Activated naive CD8-positive, alpha-beta T cell treated with anti-CD3 and anti-CD28 coated beads for 36 hours (primary cell): ENCODE measurements at places on chromosomes 5 and 9.

- DNase-seq = no peak
Measured at GRCh38 chr9:72065076-72065475, 4.7 kb upstream of the C9orf57 start.

DNA sequence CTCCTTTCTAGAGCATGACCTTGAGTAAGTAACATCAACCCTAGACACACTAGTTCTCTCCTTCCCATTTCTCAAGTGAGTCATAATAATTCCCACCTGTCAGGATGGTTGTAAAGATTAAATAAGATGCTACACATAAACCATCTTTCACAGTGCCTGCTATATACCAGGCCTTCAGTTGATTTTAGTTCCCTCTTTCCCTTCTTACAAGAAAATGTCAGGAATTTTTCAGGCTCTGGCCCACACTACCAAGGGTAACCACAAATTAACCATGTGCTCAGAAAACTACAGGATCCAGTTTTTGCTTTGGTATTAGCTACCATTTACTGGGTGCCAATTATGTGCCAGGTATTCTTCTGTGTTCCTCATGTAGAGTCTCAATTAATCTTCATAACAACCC lies 42.7 kb upstream of the RARS1 start:
- DNase-seq = no peak

DNA sequence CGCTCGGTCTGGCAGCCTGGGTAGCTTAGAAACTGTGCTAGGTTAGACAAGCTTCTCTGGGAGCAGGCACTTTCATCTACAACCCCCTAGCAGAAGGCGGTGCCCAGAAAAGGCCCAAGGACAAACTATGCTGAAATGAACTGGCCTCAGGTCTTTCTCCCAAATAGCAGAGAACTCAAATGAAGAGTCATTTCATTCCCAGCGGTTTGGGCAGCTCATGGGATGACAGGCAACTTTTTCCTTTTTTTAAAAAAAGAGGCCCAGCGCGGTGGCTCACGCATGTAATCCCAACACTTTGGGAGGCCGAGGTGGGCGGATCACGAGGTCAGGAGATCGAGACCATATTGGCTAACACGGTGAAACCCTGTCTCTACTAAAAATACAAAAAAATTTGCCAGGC lies 2.5 kb downstream of the RAPGEF1 start:
- DNase-seq = no peak

- DNase-seq = no peak
Measured at GRCh38 chr5:43203373-43203772, 11.3 kb downstream of the NIM1K start.

GRCh38 chr5:17094830-17095229 lies 122.6 kb upstream of the BASP1 start:
- DNase-seq = no peak

GRCh38 chr5:83219495-83219894 lies 142.1 kb downstream of the XRCC4 start:
- no peak for DNase-seq

DNA sequence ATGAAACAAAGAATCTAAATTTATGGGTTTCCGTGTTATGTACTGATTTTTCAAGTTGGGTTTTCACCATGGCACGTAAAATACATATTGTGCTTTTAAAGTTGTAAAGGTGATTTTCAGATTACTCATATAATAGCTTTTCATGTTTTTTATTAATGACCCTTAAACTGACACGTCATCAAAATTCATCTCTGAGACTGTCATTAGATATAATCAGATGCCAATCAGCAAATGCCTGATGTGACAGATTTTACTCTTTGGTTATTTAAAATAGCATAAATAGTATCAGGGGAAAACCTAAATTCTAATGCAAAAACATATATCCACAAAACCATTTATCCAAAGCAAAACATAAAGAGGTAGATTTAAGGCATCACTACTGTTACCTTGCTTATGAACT lies 11.0 kb downstream of the RFX3 start:
- DNase-seq = no peak

DNA sequence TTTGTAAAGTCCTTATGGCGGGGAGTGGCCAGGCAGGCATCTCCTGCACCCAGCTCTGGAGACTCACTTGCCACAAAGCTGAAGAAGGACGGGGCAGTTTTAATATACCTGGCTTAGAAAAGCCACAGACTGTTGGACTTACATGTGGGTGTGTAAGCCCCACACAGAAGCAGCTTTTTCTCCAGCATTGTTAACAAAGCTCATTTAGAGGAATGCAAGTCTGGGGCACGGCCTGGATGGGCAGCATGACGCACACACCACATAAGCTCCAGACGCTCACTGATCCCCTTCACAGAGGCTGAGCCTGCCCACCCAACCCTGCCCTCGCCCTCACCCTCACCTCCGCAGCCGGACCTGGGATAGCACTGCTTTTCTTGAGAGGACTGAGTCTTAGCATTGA lies 58.0 kb upstream of the PDE8B start:
- DNase-seq = no peak

DNA sequence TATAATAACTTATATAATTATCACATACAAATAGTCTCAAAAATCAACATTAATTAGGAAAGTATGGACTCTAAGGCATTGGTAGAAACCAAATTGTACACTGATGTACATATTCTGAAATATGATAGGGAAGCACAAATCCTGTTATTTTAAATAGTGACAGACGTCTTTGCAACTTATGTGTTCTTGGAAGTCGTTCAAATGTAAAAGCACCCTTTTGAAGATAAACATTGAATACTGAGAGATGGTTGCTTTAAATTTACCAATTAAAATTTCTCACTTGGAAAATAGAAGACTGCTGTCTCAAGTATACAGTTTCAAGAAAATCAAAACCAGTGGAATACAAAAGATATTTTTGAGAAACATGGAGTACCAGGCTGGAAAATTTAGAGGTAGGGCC lies 457.4 kb upstream of the NUDT12 start:
- no peak for DNase-seq

- no peak for DNase-seq
Measured at GRCh38 chr5:149561848-149562247, 10.6 kb upstream of the CSNK1A1 start.

GRCh38 chr9:28779243-28779642 lies 1206.0 kb upstream of the C9orf72 start:
- no peak for DNase-seq

DNA sequence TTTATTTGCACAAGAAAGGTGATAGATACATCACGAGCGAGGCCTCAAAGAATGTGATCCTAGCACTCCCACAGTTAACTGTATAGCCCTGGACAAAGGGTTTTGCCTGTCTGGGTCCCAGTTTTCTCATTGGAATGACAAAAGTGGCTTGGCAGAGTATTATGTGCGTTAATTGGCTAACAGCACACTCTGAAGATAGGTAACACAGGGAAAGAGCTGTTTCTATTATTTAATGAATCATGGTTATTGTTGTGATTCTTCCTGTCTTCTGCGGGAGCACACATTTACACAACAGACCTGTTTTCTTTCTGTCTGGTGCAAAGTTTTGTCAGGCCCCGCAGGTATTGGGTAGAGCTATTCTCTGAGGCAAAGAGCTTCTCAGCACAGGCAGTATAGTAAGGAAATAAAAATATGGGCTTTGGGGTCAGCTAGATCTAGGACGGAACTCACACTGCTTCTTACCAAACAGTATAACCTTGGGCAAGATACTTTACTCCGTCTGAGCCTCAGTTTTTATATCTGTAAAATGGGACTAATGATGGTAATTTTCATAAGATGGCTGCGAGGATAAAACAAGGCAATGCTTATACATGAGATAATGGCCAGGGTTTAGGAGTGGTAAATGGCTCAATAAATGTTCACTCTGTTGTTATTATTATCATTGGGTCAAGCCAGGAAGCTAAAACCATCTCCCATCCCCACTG lies 78.9 kb downstream of the PLAC8L1 start:
- no peak for DNase-seq

GRCh38 chr9:126698756-126699155 lies 85.0 kb downstream of the LMX1B start:
- no peak for DNase-seq

DNA sequence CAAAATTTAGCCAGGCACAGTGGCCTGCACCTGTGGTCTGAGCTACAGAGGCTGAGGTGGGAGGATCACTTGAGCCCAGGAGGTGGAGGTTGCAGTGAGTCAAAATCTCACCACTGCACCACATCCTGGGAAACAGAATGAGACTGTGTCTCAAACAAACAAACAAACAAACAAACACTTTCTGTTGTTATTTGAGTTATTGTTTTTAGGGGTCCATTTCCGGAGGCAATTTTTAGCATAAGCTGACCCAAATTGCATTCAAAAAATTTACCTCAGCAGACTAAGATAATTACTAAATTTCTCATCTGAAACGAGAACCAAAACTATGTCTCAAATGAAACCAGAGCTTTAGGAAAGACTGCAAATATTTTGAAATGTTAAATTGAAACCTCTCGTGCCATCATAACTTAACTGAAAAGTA lies 1485.1 kb downstream of the EFNA5 start:
- no peak for DNase-seq

DNA sequence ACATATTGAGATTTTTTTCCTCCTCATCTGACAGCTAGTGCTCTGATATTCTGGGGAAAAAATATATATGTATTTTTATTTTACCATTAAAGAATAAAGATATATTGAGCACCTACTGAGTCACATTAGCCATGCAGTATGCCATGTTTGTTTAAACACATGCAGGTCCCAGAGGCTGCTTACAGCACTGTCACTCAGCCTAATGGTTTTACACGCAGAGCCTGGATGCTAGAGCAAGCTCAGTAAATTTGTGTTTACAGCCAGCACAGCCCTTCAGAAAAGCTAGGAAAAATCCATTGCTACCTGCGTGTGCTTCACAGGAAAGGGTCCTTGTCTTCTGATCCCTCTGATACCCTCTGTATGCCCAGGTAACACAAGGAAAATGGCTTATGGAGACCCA lies 146.2 kb downstream of the SEMA6A start:
- no peak for DNase-seq

DNA sequence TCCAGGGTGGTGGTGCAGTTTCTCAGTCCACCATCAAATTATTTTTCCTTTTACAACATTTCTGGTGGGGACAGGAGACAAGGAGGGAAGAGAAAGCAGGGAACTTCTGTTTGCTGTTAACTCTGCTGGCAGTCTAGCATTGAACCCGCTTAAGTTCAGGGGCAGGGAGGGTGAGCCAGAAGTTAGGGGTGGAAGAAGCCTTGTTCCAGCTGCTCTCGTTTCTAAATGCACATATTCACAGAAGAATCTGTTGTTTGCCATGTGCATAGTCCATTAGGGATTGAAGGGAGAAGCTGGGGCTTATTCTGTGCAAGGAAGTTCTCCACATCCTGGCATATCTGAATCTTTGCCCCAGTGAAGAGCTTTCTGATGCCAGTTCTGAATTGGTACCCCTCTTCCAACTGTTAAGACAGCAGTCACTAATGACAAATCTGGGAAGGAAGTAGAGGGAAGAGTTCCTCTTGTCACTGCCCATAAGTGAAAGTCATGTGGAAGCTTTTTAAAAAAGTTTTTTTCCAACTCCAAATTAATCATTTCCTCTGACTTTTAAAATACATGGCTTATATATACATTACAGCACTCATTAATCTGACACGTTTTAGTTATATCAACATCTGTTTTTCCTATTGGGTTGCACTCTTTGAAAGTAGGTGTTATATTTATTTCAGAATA lies 32.6 kb upstream of the ACOT12 start:
- DNase-seq = no peak

DNA sequence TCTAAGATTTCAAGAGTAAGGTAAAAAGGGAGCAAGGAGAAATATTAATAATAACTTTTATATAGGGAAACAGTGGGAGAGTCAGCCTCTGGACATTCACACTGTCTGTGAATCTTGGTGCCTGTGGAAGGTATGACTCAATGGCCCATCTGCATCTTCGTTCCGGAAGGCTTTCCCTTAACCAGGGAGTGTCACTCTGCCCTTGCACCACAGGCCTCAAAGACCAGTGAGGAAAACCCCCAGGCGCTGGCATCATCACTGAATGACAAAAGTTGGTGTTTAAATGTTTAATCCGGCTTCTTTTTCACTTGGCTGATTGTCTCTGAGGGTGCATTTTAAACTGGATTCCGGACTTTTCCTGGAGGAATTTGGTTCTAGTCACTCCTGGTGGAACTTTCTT lies 522.4 kb upstream of the TLE4 start:
- DNase-seq = no peak

DNA sequence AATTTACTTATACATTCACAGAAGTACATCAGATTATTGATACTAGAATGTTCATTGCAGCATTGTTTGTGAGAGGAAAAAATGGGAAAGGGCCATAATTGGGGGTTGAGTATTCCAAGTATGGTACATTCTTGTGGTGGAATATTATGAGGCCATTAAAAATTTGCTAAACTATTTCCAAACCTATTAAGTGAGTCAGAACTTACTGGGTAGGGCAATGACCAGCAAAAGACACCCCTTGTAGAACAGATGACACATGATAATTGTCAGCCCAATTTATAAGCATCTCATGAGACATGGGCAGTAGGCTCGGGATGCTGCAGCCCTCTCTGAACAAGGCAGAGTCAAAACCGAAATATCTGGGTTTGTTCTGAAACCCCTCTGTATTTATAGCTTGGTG lies 192.6 kb upstream of the IL12B start:
- DNase-seq = no peak

DNA sequence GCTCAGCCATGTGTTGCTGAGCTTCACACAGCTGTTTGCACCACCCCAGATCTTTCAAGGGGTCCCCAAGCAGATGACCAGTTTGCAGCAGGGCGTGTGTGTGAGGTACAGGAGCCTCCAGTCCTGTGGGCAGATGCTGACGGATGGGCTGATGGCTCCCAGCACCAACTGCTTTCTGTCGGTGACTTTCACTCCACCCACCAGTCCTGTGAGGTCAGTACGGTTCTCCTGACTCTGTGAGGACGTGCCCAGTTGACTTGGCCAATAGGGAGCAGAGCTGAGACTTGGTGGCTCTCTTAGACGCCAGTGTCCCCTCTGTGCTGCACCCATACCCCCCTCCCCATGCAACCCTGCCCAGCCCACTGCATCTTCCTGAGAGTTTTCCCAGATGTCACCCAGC lies 19.7 kb downstream of the COL5A1 start:
- DNase-seq = no peak

GRCh38 chr5:135395866-135396265 lies 3.2 kb downstream of the MACROH2A1 start:
- no peak for DNase-seq

DNA sequence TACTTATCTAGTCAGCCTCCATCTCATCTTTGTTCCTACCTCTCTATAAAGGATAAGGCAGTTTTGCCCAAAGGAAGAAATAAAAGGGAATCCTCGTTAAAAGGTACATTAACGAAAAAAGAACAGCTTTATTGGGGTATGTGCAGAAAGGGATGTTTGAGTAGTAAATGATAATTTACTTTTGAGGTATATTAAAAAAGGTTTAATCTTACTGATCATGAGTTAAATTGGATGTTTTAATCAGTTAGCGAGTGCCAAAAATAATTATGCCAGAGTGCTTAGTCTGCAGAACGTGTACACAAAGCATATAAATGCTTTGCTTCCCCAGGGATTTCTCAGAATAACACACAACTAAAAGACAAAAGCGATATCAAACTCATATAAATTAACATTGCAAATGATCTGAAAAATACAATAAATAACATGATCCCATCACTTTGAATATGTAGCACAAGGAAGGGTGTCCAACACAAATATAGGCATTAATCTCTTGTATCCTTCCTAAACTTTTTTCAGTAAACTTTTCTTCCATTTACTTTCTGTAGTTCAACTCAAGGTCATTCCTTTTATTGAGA lies 865.0 kb downstream of the NR2F1-AS1 start:
- DNase-seq = no peak

GRCh38 chr9:119004618-119004990 lies 364.6 kb downstream of the BRINP1 start:
- no peak for DNase-seq
